Left ventricle myocardium inferior (tissue), 1 donor: ENCODE measurements at places on chromosomes 16 and 17. TPM values are rescaled to one million over a fixed set of nuclear protein-coding genes. Genes with fewer than 3 reads are reported as not detected.

Gene GGA3
- total RNA-seq, result 18.8 TPM

Gene CTRB2
- not detected for total RNA-seq

Gene CNP
- total RNA-seq, result 24.9 TPM

- DNase-seq, result no peak
Measured at GRCh38 chr16:78443542-78444364, 344.3 kb downstream of the WWOX start.

DNA sequence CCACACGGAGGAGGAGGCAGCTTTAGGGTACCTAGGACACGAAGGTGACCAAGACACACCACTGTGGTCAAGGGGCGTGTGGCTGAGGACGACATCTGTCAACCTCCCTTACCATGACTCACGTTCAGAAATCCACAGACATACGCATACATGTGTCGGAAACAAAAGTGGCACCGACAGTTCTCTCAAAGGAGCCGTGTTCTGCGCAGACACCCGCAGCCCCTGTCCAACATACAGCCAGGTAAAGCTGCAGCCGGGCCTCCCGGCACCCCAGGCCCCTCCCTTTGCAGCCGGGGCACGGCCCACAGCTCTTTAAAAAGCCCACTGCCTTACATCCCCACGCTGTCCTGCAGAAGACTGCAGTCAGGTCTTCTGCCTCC lies 40.5 kb upstream of the KLHDC4 start:
- DNase-seq, result no peak
